Activated T-helper 1 cell treated with Interleukin-2 at 50 U/mL for 16 hours (primary cell): ENCODE measurements at places on chromosomes 5 and 9.

DNA sequence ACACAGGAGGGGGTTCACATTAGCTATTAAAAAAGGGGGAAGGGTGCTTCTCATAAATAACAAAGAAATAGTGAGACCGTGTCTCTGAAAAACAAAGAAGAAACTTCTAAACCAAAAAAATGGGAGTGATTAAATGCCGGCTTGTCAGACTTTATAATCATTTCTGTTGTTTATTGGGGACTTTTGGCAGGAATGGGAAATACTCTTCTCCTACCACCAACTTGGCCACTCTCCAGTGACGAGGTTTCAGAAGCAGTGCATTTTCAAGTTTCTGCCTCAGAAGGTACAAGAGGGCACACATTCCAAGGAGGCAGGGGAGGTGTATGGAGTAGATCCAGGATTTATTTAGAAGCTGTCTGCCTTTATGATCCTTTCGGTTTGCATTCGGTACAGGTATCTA, 46.2 kb downstream of the LIX1 start:
- DNase-seq, result no peak

DNA sequence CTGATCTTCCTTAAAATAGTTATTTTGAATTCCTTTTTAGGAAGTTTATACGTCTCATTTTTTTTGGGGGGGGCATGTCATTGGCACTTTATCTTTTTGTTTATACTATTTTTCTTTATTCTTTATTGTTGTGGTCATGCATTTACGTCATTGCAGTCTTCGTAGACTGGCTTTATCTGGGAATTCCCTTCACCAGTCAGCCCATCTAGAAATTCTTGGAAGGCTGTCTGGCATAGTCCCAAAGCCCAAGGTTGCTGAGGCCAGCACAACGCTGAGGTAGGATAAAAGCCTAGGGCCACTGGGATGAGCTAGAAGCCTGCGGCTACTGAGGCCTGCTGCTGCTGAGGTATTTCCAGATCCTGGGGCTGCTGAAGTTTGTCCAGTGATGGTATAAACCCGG, 121.5 kb downstream of the ISOC1 start:
- DNase-seq, result no peak

- DNase-seq, result no peak
These were observed 44.3 kb downstream of the CYSTM1 start for GRCh38 chr5:140219068-140219991.

DNA sequence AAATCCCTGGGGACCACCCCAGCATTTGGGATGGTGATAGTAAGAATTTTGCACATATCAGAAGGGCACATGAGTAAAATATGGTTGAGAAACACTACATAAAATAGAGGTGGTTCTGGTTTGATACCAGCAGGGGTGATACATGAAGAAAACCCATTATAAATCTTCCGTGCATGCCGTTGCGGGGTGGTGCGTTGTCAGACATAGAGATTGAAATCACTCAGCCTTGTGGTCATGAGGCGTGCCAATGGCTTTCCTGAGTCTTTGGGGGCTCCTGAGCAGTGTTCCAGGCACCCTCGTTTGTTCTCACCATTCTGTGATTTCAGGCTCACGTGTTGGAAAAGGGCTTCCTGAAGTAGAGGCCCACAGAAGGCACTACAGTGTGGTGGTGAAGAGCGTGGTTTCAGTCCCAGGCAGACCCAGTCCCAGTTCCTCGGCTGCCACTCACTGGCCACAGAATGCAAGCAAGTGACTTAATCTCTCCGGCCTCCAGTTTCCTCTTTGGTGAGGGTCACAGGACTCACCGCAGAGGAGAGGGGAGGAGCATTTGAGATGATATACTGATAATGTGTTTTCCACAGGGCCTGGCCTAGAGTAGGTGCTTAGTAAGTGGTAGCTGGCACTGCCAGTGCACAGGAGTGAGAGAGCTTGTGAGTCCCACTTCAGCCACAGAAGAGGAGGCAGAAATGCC, 20.5 kb upstream of the GLRX start:
- DNase-seq, result no peak

DNA sequence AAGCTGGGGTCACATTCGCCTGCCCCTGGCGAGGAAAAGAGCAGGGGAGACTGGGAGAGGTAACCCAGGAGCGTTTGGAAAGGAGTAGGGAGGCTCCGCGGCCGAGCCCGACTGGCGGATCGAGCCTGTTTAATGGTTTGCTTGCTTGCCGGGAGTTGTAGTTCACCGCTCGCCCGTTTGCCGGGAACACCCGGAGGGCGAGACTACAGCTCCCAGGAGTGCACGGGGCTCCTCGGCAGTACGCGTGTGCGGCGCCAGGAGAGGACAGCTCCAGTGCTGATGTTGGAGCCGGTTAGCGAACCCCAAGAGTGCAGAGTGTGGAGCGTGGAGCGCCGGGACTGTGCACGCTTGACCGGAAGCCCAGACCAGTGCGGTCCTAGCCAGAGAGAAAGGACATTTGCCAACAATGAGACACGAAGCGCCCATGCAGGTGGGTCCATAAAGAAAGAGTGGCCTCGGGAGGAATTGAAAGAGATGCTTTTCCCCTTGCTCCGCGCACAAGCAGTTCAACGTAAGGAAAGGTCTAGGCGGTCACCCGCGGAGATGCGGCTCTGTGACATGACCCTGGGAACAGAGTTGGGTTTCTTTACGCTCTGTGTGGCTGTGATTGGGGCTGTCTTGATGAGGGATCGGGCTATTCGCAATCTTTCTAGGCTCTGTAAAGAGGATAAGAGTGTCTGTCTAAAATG, at the start of gene RAB3C:
RAB3C (plus strand) TSS at position 273 of the 689 bp plus-strand sequence; CDS start at position 407, 134 bp downstream.
- DNase-seq, result no peak

DNA sequence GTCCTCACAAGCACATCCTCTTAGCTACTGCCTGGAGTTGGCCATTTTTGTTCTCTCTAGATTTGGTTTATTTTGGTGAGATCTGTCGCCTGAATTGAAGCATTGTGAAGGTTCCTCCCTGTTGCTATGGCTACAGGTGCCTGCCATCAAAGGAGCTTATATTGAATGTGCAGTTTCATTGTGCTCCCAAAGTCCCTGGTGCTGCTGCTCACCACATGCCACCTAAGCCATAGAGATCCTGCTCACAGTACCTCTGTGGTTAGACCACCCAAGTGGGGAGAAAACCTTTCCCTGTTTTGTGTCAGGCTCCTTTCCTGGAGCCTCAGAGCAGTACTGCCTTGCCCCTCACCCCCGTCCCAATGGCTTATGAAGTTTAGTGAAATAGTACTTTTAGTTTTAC, 383.4 kb downstream of the TMEM38B start:
- DNase-seq, result no peak

GRCh38 chr9:134502809-134503211, 138.8 kb upstream of the COL5A1 start:
- DNase-seq, result no peak

DNA sequence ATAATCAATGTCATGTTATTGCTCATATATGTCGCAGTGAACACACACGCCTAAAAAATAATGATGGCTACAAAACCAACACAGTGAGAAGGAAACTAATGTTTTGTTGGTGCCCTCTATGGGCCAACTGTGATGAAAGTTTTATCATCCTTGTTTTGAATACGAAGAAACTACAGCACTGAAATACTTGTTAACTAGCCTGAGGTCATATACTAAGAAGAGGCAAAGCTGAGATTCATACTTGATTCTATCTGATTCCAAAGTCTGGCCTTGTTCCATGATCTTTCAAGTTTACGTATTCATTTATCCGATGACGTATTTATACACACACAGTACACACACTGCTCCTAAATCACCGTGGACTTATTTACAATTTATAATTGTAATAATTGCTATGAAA, 16.1 kb upstream of the DRD1 start:
- DNase-seq, result no peak

DNA sequence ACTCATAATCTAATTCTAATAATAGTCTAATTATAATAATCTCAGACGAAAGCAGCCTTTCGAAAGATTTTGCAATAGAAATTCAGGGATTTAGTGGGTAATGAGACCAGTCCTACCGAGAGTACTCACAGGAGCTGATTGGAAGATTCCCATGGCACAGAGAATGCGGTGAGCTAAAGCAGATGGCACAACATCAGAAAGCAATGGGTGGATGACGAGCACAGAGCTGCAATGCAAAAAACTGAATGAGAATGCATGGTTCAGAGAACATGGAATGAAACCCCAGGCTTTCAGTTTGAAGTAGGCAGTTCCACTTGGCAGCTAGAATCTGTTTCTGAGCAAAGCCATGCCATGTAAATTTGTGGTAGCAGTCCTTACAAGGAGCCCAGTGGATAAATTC, 78.2 kb upstream of the SPINK5 start:
- no peak for DNase-seq

GRCh38 chr9:38339496-38339895, 53.0 kb upstream of the ALDH1B1 start:
- DNase-seq, result no peak

DNA sequence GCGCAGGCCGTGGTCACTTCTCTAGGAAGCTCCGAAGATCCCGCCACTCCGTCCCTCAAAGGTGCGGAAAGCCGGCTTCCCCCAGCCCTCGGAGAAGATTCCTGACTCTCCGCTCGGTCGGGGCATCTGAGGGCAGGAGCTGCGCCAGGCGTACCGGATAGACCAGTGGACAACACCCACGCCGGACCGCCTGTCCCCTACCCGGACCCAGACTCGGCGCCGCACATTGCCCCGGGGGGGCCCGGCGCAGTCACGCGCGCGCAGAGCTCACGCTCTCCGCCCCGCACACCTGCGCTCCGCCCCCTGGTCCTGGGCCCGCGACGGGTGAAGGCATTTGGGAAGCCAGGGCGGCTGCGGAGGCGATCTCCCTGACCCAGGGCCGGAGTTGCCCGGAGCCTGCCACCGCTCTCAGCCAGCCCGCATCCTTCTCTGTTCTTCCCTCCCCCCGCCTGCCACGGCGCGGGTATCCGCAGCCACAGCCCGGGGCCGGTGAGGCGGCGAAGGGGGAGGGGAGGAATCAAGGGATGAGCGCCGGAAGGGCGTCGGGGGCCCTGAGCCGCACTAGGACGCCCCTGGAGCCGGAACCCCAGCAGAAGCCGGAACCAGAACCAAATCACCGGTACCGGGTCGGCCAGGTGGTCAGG, 448 bp downstream of the RELL2 start:
- peak; percentile 43 for DNase-seq

DNA sequence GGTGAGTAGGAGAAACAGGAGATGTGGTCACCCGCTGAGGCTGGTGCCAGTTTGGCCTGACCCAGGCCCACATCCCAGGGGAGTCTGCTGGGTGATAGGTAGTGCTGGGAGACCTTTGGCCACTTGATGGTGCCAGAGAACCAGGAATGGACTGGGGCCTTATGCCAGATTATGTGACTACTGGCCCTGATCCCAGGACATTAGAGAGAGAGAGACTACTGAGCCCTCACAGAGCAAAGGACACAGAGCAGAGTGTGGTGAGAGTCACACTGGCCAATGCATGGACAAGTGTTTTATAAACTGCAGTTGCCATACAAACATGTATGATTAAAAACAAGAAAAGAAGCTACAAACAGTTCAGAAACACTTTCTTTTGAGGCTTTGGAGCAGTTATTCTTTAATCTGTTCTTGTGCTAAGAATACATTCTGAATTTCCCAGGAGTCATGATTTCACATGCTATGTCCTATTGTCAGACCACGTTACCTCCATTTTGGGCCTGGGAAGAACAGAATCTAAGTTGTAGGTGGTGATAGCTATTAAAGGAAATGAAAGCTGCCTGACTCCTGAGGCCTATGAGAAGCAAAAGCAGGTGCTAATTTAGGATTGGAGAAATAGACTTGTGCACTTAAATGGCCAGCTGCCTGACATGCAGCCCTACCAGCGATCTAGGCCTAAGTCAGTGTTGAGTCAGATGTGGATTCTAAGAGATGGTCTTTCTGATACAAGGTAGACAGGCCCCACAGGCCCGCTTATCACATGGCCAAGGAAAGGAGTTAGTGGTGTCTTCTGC, 32.6 kb upstream of the TMOD1 start:
- no peak for DNase-seq

DNA sequence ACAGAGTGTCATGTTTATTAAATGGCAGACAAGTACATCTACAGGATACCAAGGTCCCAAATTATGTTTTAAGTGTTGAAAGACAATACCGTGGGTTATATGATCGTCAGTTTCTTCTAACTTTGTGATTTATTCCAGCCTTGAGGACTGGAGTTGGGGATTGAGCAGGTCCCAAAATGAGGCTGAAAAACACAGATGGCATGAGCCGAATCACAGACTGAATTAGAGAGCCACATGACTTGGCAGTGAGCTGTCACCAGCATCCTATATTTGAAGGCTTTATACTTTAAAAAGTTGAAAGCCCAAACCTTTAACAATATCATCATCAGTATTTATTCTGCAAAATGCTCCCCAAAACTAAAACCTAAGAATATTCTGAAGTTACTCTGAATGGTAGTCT, 79.4 kb downstream of the ADAMTS16 start:
- no peak for DNase-seq

GRCh38 chr5:7894860-7895259, 25.9 kb downstream of the MTRR start:
- DNase-seq, result no peak

DNA sequence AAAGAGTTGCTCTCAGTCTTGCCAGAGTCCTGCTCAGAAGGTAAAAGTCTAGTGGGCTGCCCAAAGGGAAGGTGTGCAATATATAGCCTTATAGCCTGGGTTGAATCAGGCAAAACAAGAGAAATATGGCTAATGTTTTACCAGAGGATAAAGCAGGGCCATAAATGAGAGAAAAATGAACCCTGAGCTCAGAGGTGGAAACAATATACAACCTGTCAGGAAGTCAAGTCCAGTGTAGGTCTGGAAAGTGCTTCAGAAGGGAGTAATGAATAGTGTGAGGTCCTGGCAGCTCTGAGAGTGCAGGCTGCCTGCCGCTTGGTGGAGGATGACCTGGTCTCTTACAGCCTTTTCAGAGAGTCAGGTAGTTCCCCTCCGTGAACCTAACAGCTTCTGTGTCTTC, 177.8 kb upstream of the TNC start:
- no peak for DNase-seq

- no peak for DNase-seq
These were observed 705 bp downstream of the SEPTIN8 start for GRCh38 chr5:132776131-132776937.

DNA sequence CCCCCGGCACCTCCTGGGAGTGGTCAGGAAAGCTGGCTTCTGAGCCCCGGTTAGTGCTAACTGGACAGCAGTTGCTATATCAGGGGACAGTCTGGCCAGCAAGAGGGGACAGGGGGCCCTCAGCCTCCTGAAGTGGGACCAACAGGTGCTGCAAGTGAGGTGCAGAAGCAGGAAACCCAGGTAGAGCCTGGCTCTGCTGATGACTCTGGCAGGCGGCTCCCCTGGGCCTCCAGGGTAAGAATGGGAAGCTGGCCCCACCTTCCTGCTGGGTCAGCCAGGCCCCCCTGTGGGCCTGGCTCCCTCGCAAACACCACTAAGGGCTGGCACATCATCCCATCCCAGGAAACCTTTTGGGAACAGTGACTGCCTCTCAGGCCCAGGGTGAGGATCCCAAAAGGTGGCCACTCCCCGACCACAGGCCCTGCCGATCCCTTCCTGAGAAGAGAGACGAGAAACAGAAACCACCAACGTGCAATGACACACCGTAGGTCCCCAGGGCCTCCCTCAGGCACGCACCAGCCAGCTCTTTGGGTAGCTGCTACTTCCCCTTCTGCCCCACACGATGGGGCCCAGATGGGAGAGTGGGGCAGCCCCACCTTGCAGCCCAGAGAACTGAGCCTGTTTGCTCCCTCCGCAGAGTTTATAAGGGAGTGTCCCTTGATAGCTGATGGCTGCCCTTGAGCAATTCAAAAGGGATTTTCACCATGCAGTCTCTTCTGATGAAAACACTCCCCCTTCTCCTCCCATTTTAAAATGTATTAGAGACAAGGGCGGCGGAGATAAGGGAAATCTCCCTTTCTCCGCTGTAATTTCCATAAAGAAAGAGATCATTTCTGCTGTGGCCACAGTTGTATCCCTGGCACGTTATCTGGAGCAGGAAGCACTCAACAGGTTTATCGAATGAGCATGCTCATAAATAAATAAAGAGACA, 76.8 kb downstream of the STK10 start:
- DNase-seq, result peak; percentile 61

- DNase-seq, result no peak
These were observed 300 bp upstream of the SVEP1 start for GRCh38 chr9:110579862-110580219.
